ENCODE measurements at places on chromosomes 7 and 10.

DNA sequence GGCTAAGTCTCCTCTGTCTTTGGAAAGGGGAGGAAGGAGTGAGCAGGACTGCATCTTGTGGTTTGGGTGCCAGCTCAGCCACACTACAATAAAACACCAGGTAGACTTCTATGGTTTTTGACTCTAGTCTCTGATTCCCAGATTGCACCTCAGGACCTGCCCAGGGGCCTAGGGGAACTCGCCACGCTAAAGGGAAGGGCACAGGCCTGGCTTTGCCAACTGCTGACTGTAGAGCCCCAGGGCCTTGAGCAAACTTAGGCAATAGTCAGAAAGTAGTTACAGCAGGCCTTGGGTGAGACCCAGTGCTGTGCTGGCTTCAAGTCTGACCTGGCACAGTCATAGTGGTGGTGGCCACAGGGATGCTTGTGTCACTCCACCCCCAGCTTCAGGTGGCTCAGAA lies 24.2 kb upstream of the PRR15 start:
- no peak for DNase-seq

DNA sequence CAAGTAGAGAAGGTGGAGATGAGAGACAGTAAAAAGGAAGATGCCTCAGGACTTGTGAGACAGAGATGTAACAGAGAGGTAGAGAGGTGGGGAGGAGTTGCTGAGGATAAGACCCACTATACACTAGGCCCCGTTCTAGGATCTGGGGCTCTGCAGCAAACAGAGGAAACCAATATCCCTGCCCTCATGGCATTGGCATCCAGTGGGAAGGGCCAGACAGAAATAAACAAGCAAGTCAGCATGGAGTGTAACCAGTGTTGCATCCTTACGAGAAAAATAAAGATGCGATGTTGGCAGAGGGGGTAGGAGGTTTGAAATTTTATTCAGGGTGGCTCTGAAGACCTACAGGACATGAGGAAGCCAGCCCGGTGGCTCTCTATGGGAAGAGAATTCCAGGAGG lies 22.0 kb upstream of the EEPD1 start:
- no peak for DNase-seq

GRCh38 chr7:100122568-100122967 lies 3.1 kb downstream of the CNPY4 start:
- no peak for DNase-seq

DNA sequence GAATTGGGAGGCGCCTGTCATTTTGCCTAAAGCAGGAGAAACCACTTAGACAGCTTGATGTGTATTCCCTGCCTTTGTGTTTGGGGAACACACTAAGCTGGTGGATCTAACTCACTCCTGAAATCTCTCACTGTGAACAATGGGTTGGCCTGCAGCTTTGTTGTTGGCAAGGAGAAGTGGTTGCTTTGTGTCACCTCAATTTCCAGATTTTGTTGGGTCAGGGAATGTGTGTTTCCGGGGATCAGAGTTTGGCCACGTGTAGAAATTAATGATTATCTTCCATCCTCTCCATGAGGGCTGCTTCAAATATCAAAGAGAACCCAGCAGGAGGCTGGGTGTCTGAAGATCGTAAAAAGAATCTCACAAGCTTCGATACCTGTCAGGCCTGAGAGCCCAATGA lies 27.8 kb downstream of the A1CF start:
- no peak for DNase-seq

DNA sequence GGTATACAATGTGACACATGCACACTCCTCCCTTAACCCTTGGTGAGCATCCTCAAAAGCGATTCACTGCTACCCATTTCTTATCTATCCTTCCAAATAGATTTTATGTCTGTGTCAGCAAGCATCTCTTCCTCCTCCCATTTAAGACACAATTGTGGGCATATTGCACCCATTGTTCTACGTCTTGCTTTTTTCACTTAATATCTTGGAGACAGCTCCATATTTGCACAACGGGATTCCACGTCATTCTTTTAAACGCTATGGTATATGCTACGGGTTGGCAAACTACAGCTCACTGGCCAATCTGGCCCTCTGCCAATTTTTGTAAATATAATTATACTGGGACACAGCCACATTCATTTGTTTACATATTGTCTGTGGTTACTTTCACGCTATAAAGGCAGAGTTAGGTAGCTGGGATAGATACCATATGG lies 88.6 kb downstream of the RNF216 start:
- no peak for DNase-seq

DNA sequence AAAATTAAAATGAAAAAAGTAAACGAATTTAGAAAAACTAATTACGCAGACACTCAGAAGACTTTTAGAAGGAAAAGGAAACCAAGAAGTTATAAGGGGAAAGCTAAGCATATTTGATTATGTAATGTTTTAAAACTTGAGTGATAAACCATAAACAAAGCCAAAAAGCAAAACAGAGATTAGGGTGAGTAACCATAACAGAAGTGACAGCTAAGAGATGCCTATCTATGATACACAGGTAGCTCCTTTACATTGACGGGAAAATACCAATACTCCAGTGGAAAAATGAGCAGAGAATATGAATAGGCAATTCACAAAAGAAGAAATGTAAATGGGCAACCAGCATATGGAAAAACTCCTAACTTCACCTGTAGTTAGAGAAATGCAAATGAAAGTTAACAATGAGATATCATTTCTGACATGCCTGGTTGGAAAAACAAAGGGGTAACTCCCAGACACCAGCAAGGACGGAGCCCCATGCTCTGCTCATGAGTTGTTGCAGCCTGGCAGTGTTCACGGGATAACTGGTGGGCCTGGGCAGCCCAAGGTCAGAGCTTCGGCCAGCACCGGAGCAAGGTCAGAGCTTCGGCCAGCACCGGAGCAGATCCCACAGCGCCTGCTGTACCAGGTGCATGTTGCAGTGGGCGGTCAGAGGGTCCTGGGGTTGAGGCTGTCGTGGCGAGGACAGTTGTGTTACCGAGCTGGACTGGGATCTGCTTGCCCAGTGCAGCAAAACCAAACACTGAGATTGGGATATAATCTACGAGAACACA lies 58.9 kb downstream of the ALOX5 start:
- DNase-seq: no peak

DNA sequence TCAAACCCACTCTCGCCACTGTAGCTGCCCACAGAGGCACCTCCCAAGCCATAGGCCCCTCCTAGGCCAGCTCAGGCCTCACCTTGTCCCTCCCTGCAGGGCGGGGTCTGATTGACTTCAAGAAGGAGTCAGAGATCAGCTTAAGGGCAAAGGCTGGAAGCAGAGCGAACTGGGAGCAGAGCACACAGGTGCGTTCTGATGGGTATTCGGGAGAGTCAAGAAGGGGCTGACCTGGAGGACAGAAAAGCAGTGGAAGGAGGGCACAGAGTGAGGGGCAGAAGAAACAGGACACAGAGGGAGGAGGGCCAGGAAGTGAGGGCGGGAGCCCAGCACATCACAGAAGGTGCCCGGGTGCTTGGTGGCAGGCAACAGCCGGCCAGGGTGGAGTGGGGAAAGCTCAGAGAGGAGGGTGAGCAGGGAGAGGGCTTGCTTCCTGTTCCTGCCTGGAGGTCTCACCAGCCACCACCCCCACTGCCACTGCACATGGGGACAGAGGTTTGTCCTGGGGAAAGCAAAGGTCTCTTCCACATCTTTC lies at the start of gene AOC1:
TSS of gene AOC1 (plus strand) at position 147 of the 535 bp plus-strand sequence. CDS start 3,954 bp downstream, outside the sequence.
- peak; percentile 28 for DNase-seq

DNA sequence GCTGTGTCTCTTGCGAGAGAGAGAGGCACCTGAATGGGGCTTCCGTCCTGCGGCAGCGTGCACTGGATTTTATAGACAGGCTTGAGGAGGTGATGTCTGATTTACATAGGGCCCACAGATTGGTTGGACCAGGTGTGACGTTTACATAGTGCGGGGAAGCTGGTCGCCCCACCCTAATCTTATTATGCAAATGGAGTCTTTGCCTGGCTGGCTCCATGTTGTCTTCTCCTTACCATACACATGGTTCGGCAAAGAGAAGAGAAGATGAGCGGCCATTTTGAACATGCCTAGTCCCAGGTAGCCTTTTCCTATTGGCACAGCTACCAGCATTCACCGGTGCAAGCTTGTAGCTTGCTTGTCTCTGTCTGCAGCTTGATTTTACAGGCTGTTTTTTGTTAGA lies 238.5 kb upstream of the GALNT17 start:
- DNase-seq: no peak

GRCh38 chr7:28442540-28443420 lies 30.5 kb downstream of the CREB5 start:
- no peak for DNase-seq

GRCh38 chr7:133723044-133723443 lies 404.1 kb upstream of the LRGUK start:
- DNase-seq: no peak

- no peak for DNase-seq
Measured at GRCh38 chr7:81441750-81442149, 328.1 kb downstream of the HGF start.

GRCh38 chr10:1577373-1577770 lies 160.0 kb downstream of the ADARB2 start:
- DNase-seq: no peak

- DNase-seq: no peak
Measured at GRCh38 chr10:25047591-25048301, 31.3 kb downstream of the THNSL1 start.

DNA sequence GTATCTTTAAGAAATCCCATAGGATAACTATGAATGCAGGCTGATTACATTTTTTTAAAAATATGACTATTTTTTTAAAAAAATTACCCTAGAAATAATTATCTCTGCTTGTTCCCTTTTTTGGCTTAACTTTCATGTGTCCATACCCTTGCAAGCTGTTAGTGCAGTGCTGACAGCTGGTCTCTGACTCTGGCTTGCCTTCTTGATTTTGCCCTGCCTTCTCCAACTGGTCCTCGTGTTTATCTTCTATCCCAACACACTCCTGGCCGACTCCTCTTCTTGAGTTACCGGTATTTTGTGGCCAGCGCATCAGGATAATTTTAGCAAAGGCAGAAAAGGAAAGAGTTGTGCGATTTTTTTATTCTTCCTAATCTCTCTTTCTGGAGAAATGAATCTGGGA lies 111.7 kb upstream of the STARD3NL start:
- DNase-seq: no peak

DNA sequence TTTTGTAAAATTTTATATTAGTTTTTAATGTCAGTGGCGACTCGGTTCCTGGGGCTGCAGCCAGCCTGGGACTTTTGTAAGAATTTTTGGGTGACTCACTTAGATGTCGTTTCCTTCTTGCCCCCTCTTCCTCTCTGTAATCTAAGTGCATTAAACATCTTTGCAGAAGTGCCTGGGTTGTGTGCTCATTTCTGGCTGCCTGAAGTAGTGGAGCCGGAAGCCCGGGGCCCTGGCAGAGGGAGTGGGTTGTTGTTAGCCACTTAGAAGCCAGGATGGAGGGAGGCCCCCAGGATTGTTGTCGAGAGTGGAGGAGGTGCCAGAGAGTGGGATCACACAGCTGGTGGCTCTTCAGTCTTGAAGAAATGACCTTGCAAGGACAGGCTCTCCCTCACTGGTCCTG lies 11.0 kb upstream of the TRIM8 start:
- no peak for DNase-seq

- no peak for DNase-seq
Measured at GRCh38 chr7:50332241-50333165, 28.0 kb downstream of the IKZF1 start.

DNA sequence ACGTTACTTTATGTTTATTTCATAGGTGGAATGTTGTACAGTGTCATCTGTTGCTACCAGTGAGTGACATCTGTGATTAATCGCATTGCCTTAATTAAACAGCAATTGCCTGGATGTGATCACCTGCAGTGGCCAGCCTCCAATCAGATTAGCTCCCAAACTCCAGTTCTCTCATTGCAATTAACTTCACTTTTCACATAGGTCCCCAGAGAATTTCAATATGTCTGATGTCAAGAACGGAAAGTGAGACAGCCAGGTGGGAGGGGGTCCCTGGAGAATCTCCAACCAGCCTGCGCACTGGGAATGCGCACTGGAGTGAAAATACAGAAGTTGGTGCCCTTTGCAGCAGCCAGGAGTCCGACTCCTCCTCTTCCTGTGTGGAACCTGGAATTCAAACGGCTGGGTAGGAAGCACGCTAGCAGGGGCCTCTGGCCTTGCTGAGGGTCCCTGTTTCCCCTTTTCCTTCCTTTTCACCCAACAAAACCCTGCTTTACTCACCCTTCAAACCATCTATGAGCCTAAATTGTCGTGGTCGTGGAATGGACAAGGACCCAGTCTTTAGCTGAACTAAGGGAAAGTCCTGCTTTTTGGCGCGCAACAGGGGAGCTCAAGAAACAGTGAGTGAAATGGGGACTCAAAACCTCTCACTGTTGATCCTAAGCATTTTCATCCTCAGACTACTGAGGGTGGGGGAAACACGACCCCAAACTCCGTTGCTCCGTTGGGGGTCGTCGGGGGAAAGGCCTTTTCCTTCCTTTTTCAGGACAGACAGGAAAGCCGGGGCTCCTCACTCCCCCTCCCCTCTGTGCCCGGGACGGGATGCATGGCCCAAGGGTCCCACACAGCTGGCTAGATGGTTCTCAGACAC lies 1355.5 kb upstream of the LRRTM3 start:
- DNase-seq: peak; percentile 71

DNA sequence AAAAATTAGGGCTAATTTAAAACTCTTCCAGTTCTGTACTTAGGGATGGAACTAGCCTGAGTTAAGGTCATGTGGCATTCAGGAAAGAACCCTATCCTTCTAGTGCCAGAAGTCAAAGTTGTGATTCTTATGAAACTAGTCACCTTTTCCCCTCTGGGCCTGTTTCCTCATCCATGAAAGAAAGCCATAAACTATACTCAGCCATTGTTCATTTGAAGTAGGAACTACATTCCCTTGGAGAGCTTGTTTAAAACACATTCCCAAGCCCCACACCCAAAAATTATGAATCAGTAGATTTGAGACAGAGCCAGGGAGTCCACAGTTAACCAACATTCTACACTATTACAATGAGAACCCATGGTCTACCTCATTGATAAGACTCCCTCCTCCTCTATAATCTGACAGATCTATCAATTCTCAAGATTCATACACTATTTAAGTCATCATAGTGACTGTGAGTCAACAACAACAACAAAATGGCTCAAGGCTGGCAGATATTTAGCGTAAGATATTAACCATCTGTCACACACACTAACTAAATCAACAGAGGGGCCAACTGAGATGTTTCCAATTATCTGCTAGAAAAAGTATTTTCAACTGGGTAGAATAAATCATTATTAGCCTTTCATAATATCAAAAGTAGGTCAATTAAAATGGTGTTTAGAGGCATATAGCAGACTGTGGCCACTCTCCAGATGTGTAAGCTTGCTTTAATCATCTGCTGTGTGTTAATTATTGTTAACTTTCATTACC lies 102.3 kb downstream of the SLC25A13 start:
- DNase-seq: no peak

GRCh38 chr10:98694014-98694413 lies 247.3 kb upstream of the HPS1 start:
- no peak for DNase-seq

DNA sequence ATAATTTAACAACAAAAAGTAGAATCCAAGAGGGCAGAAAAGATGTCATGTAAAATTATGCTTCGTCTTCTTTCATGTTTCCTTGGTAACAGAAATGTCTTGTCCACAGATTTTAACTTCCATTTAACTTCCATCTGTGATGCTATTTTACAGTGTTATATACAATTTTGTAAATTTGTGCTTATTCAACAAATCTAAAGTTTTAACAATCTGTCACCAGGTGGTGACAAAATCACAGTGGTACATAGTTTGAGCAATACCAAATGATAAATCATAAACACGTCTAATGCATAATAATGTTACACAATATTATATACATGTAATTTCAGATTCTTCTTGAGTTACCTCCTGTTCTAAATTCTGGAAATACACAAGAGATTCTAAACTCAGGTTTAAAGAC lies 784.4 kb upstream of the CELF2 start:
- DNase-seq: no peak
